ENCODE measurements at places on chromosomes 6 and 20.

DNA sequence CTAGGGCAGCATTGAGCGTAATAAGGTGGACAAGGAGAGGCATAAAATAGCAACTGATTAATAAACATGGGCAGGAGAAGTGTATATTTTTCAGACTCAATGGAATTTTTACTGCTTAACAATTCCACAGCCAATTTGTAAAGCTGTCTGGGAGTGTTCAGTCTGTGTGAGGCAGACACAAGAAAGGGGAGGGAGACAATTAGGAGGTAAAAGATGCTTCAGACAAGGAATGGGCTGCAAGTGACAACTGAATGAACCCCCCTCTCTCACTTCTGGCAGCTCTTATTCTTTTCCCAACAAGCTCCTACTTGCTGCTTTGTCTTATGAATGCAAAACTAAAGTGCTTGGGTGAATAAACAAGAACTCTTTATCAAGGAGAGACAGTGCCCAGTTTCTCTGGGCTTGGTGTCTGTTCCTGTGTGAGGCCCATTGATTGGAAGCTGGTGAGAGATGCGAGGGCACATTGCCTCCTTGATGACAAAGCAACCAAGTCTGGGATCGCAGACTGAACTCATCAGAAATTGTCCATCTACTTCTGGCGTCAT, 575.3 kb downstream of the RNF144B start:
- no peak for DNase-seq

GRCh38 chr6:31423550-31423949, 20.2 kb downstream of the MICA start:
- DNase-seq: no peak

DNA sequence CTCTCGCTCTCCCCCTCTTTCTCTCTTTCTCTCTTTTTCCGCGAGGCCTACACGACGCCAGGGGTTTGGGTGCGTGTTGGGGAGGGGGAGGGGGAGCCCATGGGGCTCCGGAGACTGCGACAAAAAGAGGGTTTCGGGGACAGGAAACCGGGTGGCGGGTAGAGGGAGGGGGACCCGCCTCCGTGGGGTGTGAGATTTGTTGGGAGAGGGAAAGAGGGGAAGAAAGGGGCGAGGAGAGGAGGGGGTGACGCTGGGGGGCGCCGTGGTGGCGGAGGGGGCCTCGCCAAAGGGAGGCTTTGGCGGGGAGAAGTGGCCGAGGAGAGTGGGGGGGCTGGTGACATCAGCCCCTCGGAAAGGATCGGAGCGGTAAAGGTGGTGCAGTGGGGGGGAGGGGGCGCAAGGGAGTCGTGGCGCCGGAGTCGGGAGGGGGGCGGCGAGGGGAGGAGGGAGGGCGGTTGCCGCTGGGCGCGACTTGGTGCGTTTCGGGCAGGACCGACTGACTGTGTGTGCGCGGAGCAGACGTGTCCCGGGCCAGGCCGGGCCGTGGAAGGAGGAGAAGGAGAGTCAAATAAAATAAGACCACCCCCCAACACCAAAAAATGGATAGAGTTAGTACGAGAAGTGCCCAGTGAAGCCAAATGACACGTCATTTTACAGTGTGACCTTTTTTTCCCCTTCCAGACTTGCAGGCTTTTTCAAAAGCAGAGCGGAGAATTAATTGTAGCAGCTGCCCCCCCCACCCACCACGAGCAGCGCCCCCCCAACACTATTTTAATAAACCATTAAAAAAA, 39.8 kb downstream of the GNAS start:
- peak; percentile 89 for DNase-seq

GRCh38 chr20:41432746-41433145, 66.1 kb upstream of the EMILIN3 start:
- DNase-seq: no peak

- DNase-seq: no peak
These were observed 44.8 kb downstream of the RIPOR2 start for GRCh38 chr6:24891004-24891403.

DNA sequence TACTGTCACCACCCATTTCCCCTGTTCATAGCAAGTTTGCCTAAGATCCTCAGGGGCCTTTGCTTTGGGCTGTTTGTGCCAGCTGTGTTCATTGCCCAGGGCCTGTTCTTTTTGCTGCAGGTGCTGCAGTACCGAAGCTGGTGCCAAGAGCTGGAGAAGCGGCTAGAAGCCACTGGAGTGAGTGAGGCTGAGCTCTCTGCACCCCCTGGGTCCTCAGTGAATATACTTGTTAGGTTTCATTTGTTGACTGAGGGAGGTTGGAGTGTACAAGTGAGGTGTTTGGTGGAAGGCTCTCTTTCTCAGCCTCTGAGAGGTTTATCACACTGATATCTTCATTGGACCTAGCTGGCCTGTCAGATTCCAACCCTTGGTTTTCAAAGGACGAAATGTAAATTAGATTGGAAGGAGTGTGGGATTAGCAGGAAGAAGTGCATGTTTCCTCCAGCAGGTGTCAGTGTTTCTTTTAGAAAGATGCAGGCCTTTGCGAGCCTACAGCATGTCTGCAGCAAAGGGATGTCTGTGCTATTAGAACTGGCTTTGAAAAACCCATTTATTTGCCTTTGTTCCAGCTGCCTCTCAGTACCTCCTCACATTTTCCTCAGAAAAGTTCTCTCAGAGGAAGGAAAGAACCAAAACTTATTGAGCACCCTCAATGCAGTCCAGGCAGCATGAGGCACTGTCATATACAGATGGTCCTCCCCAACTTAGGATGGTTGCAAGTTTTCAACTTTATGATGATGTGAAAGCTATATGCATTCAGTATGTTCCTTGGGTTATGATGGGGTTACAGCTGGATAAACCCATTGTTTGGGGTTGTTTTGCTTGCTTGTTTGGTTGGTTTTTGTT, 8.3 kb downstream of the CEP250 start:
- peak; percentile 80 for DNase-seq

GRCh38 chr20:10610251-10610650, 63.5 kb downstream of the JAG1 start:
- no peak for DNase-seq

- DNase-seq: peak; percentile 55
These were observed 2.8 kb upstream of the KCNQ2 start for GRCh38 chr20:63475209-63475608.

- no peak for DNase-seq
These were observed 31.2 kb upstream of the SPTLC3 start for GRCh38 chr20:12977328-12978125.

DNA sequence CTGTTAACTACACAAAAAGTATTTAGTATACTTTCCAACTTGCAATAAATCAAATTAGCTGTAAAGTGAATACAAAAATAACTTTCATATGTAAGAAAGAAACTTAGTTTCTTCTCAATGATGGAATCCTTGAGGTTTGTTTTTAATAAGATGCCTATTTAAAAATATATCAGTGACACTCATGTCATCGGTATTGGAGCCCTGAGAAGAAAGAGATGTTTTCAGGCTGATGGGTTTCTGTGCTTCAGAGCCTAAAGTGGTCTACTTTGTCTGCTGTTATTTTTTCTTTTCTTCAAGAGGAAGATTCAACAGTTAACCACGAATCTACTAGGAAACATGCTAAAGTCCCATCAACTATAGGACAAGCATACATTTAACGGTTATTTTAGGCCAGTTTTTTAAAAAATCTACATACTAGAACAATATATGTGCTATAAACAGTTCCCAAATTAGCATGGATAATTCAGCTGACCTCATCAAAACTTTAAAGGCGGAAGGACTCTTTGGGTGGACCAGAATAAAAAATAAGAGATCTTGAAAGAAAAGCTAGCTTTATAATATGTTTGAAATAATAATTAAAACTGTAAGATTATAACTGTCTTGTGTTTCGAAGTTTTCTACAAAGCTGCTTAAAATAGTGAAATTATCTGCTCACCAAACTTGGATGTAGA, 147.0 kb upstream of the SAMD5 start:
- DNase-seq: no peak

DNA sequence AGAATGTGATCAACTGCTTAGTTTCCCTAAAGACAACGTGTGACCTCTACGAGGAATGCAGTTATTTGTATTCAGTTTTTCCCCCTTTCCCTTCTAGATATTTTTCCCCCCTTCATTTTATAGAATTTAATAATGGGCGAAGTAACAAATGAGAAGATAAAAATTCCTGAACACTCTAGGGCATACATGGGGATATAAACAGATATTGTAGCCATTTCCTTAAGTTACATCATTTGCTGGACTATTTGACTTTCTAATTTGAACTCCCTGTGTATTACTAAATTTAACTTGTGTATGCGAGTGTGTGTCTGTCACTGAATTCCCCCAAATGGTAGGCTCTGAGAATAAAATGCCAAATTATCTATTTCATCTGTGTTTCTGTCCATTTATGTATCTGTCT, 99.0 kb upstream of the ZFP64 start:
- no peak for DNase-seq

DNA sequence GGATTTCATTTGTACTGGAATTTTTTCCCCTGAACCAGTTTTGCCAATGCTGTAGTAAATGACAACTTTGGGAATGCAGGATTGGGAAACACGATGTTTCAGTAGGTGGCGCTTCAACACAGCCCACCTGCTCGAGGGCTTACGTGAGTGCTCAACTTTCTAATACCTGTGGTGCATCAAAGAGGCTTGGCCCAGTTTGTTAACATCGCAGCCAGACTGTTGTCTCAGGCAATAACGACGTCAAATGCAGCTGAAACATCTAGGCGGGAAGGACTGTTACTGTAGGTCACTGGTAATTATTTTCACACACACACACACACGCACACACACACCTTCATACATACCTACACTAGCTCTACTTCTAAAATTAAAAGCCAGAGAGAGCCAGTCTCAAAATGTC, 815.5 kb upstream of the SLC35B3 start:
- peak; percentile 27 for DNase-seq

GRCh38 chr6:3119040-3119723, 671 bp downstream of the BPHL start:
- no peak for DNase-seq

DNA sequence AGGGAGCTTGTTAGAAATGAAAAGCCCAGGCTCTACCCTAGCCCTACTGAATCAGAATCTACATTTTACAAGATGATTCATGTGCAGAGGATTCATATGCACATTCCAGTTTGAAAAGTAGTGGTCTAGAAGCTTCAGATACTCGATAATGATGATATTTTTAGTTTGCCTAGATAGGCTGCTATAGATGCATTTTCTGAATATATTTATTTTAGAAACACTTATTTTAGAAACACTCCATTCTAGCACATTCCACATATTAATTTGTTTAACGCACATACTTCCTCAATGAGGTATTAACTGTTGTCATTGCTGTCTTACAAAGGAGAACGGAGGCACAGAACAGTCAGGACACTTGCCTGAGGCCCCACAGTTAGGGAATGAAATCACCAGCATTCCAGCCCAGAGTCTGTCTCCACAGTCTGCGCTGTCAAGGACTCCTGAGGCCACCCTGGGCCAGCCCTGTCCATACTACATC, 64.4 kb downstream of the SNAP25 start:
- DNase-seq: no peak

- DNase-seq: no peak
These were observed 11.7 kb upstream of the SLC22A23 start for GRCh38 chr6:3468585-3468984.

DNA sequence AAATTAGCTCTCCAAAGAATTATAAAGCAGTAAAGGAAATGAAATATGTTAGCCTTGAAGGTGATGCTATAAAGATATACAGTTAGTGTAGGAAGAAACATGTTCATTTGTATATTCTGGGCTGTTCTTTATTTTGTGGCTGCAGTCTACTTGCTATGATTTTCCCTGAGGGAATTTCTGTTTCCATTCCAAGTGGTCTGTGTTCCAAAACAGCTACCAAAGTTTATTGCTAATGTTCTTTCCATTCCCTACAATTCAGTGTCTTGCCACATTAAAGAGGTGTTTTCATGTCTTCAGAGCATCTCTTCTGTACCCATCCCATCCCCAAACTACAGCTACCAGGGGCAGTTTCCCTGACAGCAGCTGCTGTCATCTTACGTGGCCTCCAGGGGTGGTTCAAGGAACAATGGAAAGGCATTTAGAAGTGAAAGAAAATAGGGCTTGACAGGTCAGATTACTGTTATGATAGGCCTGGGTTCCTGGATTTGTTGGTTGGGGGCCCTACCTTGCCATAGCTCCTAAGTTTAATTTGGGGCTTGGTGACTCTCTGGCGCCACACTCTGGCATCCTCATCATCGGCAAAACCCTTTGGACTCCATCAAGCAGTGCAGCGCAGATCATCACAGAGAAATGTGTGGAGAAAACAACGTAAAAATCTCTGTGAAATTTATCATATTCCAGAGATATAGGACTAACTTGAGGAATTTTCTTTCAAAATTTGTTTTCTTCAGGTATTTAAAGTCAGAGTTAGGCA, 33.8 kb upstream of the AIG1 start:
- DNase-seq: peak; percentile 56

GRCh38 chr20:17390655-17391054, 140.5 kb downstream of the BFSP1 start:
- no peak for DNase-seq

GRCh38 chr20:14963262-14963663, 625.9 kb upstream of the FLRT3 start:
- DNase-seq: no peak

GRCh38 chr20:37901240-37901639, 1.7 kb upstream of the VSTM2L start:
- peak; percentile 55 for DNase-seq

DNA sequence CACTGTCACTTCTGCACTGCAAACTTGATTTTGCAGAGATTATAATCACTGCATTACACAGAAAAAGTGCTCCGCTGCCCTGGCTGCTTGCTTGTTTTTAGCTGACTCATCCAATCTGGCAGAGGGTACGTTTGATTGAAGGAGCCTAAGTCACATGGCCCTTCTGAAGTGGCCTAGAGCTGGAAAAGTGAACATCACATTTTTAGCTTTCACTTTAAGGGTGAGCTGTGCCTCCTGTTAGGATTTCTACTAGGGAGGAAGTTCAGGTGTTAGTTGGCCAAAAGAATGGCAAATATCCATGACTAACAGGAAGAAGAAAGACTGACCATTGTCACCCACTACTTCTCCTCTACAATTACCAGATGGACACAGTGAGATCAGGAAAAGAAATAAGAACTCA, 889.1 kb upstream of the MAP3K7 start:
- DNase-seq: no peak

DNA sequence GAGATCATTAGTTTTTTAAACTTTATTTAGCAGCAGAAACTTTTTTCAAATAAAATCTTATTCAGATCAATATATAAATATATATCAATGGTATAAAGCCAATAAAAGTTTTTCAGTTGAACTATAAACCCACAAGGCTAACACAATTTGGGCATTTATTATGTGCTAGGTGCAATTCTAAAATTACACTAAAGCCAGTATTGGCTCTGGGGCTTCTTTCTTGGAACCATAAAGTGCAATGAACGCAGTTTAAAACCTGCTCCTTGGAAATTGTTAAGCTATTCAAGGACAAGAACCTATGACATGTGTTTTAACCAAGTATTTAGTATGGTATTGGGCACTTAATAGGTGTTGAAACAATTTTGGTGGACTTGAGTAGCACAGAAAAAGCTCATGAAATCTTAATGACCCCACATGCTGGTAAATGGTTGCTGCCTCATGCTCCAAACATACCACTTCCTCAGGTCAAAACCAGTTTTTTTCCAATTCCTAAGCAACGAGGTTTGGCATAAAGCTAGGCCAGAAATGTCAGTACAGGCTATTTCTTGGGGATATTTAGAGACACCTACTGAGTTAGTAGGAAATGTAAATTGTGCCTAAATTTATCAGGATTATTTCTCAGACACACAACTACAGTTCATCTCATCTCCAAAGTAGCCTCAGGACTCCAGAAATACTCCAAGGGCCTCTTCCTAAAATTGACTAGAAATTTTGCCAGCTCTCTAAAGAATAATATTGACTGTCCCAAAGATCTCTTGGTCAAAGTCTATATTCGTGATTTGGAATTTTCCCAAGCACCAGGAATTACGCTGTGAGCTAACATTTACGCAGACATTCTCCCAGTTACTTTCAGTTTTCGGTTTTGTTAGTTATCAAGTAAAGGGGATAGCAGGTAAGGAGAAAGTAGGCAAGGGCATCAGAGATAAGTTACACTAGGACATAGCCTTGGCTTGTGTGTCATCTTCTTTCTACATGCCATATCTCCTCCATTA, 90.9 kb upstream of the LGSN start:
- no peak for DNase-seq

All from NB4 (cell line).